ENCODE measurements at places on chromosomes 7 and 10. TPM values are rescaled to one million over a fixed set of nuclear protein-coding genes. Genes with fewer than 3 reads are reported as not detected.

SLIT1 gene
- total RNA-seq = not detected

SCIN gene
- 3.2 TPM for total RNA-seq

- DNase-seq = no peak
Measured at GRCh38 chr10:98478430-98479222, 31.9 kb upstream of the HPS1 start.

FRA10AC1 gene
- 22.8 TPM for total RNA-seq

EPHB6 gene
- 34.6 TPM for total RNA-seq

DNA sequence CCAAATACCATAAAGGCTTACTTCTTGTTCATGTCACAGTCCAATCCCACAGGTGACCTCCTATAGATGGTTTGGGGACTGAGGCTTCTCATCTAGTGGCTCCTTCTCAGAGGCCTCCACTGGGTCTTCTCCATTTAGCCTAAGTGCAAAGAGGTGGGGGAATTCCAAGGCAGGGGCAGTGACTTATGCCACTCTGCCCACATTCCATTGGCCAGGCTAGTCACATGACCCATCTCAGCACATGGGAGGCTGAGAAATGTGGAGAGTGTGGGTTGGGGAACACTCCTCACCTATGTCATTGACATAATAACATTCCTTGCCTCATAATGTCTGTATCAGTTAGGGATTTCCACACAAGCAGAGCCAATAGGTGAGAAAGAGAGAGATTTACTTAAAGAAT is 104.3 kb upstream of the PLXNA4 start:
- no peak for DNase-seq

- no peak for DNase-seq
Measured at GRCh38 chr10:84214612-84215235, 10.6 kb downstream of the LRIT2 start.

GRCh38 chr10:11170993-11171851 is 153.6 kb downstream of the CELF2 start:
- DNase-seq = no peak

EIF5AL1 gene
- total RNA-seq = 0.26 TPM

DNA sequence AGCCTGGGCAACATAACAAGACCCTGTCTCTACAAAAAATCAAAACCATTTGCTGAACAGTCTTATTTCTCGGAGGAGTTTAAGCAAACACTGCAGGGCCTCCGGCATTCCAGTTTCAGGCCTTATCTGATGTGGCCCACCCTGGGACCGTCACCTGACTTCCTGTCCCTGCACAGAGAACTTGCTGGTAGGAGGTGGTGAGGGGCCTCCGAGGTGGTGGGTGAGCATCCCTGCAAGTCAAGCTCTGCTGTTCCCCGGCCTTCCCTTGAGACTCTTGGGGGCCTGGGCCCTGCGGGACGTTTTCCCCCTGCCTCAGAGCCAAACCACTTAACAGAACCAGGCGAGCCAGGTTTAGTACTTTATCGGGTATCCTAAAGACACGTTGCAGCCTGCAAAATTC is 44.5 kb upstream of the AP5Z1 start:
- DNase-seq = no peak

CRHR2 gene
- not detected for total RNA-seq
